HT-29 (cell line): ENCODE measurements at places on chromosomes 1 and 21. TPM values are rescaled to one million over a fixed set of nuclear protein-coding genes. Genes with fewer than 3 reads are reported as not detected.
A peak's percentile ranks its signal among the peaks of the same experiment; 100 is the strongest.

DNA sequence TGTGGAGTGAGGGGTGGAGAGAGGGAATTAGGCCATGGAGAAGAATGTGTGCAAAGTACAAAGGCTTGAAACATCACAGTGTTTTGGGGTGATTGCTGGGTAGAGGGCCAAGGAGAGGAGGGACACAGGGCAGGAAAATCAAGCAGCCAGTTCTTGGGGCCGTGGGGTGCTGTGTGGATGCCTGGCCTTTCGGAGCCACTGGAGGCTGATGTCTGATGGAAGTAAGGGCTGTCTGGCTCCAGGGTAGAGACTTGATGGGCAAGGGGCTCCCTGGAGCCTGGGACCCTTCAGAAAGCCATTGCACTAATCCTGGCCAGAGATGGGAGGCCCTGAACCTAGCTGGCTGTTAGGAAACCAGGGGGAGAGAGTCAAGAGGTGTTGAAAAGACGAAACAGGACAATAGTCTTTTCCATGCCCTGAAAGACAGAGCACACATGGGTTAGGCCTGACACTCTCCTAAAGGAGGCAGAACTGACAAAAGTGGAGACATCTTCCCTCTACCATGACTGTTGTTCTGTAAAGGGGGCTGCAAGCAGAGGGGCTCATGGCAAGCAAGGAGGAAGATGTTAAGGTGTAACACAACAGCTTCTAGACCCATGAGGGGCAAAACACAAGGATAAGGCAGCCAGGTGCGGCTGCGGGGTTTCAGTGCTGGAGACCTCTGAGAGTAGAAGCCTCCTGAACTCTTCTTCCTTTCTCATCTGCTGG lies 21.0 kb downstream of the ATF3 start:
- DNase-seq, result no peak

Gene ARHGEF11
- total RNA-seq, result 24.9 and 28.6 TPM in 2 replicates

DNA sequence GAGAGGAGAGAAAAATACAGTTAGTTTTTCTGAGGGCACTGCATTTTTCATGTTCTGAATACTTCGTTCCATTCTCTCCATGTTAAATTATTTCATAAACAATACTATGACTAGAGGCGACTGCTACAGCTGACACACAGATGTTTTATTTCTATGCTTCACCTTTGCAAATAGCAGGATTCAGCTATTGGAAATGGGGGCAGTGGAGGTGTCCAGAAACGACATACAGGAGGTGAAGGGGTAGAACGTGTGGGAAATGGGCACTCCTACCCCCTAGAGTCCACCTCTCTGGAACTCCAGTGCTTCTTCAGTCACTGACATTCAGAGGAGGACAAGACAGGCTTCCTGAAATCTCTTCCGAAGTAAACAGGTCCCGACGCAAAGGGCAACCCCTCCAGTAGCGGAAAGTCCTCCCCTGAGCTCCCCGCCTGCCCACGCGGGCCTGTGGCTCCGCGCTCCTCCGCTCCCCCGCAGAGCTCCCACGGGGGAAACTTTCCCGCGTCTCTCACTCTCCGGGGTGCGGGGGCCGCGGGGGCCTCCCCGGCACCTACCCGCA lies 480 bp downstream of the DPYD start:
- peak; percentile 38 for DNase-seq

DNA sequence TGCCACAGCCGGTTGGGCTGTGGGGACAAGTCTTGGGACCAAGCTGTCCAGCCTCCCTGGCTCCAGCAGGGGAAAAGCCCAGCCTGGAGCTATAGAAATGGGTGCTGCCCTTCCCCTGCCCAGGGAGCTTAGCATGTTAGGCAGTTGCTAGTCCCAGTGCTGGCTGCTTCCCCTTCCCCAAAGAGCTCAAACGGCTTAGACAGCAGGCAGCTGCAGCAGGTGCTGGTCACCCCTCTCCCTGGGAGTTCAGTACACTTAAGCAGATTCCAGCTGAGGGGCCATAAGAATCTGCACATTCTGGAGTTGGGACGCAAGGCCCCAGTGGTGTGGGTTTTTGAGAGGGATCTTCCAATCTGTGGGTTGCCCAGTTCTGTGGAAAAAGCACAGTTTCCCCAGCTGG lies 11.1 kb upstream of the REG4 start:
- no peak for DNase-seq

DNA sequence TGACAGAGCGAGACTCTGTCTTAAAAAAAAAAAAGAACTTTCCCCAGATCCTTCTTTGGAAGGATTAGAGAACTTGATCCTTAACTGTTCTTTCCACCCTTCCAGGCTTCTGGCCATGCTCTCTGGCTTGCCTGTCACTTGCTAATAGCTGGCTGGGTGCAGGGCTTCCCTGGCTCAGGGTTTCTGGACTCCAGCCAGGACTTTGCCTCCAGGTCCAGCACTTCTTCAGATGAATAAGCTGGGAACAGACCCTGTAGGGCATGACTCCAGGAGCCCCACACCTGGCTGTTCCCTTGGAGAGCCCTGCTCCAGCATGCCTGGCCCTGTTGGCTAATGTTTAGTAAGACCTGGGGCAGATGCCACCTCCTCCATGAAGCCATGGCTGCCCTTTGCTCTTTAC lies 3.3 kb upstream of the NT5C1A start:
- no peak for DNase-seq

Gene RUNX3
- total RNA-seq, result 0.18 TPM in 1 of 2 replicates, not detected in the other

DNA sequence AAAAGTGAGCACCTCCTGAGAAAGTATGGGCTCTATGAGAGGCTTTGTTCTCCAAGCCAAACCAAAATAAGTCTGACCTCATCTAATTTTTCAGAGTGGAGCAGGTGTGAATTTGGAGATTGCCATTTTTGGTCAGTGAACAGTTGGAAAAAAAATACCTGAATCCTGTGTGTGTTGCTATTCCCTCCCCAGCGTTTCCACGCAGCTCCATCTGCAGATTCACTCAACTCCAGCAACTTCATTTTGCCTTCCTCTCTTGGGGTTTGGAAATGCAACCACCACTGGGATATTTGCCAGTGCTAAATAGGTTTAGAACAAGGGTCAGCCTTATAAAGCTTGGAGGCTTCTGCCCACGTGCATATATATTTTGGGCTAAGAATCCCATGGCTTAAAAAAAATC lies 11.2 kb downstream of the CASQ2 start:
- no peak for DNase-seq

DNA sequence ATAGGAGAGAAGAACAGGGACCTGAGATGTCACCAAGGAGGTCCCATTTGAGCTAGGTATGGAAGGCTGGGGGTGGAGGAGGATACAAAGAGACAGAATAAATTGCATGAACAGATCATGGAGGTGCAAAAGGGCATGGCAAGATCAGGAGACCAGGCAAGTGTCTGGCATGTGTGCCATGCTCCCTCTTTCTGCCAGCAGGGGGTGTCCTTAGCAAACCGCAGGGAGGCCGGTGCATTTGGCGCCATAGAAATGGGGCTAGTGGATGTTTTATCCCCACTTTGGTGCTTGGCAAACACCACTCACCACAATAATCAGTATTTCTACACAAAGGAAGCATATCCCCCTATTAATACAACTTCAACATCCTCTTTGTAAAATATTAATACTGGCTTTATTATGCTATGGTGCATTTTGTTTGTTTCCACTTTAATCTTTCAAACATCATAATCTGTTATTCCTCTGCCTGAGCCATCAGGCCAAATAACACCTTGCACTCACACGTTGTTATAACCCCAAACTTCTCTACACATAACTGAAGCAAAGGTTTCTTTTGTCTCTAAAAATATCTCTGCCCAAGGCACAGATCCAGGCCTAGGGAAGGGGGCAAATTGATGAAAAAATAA lies 25.9 kb downstream of the S100A6 start:
- peak; percentile 60 for DNase-seq

Gene C1QB
- not detected in 2 replicates for total RNA-seq

DNA sequence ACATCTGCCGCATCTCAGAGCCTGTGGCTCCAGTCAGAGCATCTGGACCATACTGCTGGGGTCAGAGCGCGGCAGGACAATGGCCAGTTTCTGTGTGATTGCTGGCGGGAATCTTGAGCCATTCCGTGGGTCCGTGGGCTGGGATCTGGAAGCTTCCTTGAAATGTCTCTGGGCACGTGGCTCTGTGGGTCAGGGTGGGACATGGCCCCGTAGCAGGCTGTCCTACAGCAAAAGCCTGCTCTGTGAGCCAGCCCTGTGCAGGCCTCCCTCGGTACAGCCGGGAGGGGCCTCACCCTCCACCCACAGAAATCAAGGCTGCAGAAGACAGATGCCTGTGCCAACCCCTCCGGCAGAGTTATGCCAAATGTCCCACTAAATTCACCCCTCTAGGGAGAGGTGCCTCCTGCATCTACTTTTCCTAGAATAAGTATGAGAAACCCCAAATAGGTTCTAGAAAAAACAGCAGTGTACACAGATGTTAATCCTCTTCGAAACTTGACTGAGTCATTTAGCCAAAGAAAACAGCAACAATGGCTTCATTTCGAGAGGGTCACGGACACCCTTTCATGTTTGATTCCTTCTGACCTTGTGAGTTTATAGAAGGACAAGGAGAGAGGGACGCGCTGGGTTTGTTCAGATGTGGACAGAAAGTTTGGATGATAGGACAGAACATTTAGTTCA lies 27.8 kb downstream of the COL18A1 start:
- no peak for DNase-seq

Gene CHODL
- total RNA-seq, result not detected in 2 replicates

DNA sequence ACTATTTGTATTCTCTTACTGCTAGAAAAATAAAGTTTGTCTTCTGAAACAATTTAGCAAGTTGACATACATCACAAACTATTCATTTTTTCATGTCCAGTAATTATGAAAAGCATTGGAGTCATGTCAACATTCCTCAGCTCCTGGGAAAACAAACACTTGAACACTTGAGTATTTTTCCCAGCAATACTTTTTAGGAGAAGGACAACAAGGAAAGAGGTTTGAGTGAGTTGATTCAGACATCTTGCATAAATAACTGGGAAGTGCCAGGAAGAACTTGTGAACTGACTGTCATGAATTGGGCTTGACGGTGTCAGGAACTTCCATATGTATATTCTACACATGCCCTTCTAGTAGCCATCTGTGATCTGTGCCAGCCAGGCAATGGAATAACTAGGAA lies 195.6 kb downstream of the HMCN1 start:
- DNase-seq, result no peak

DNA sequence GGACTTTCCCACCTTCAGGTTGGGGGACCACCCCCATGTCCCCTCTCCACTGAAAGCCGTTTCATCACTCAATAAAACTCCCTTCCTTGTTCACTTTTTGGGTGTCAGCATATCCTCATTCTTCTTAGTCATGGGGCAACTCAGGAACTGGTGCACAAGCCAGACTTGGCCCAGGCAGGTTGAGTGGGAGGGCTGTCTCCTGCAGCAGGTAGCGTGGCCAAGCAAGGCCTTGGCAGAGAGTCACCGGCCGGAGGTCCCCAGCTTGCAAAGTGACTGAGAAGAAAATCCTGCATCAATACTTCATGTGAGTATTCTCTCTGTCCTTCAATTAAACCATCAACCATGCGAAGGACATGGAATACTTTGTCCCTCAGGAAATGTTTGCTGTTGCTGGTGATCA lies 148.9 kb downstream of the RHOU start:
- DNase-seq, result no peak
